ENCODE measurements at places on chromosomes 2 and 18. TPM values are rescaled to one million over a fixed set of nuclear protein-coding genes. Genes with fewer than 3 reads are reported as not detected.

GRCh38 chr2:217990791-217991465 is 11.9 kb downstream of the TNS1 start:
- no peak for DNase-seq
- H3K27ac ChIP-seq = no peak overlapping the region
- no peak overlapping the region for H3K4me3 ChIP-seq

- no peaks in the 10 kb centered on the region for H3K36me3 ChIP-seq
- DNase-seq = no peak
- no peak overlapping the region for H3K27ac ChIP-seq
These were observed 86.6 kb downstream of the ORC4 start for GRCh38 chr2:147933931-147934330.

Gene ANKAR
- 41.7 TPM for total RNA-seq

Gene TUBA3E
- total RNA-seq = 0.11 TPM

Gene ERICH2
- 1.1 TPM for total RNA-seq

Gene ANKRD23
- total RNA-seq = 2.6 TPM
